ENCODE measurements at places on chromosomes 1 and 21. TPM values are rescaled to one million over a fixed set of nuclear protein-coding genes. Genes with fewer than 3 reads are reported as not detected.

The POLR3C gene
- total RNA-seq = 20.2 TPM

The WDR26 gene
- total RNA-seq = 64.9 TPM

The WNT2B gene
- 1.0 TPM for total RNA-seq

The LPAR3 gene
- 26.8 TPM for total RNA-seq

The LCE6A gene
- not detected for total RNA-seq

The OPTC gene
- total RNA-seq = 1.2 TPM

The MANEAL gene
- 6.4 TPM for total RNA-seq

The LCE4A gene
- not detected for total RNA-seq

The LCE1F gene
- total RNA-seq = not detected

All from WTC11 (cell line).